Lung microvascular endothelial cell (primary cell): ENCODE measurements at places on chromosomes 2 and 18. TPM values are rescaled to one million over a fixed set of nuclear protein-coding genes. Genes with fewer than 3 reads are reported as not detected.

The B3GNT2 gene
- 15.9 and 17.3 TPM in 2 replicates for total RNA-seq

The SERPINB13 gene
- not detected in 2 replicates for total RNA-seq

The GPR75 gene
- total RNA-seq, result 0.65 and 1.4 TPM in 2 replicates

The IFIH1 gene
- 4.1 and 6.3 TPM in 2 replicates for total RNA-seq

The PLGLB1 gene
- total RNA-seq, result 0.22 and 1.4 TPM in 2 replicates

The PTGR3 gene
- 5.9 and 10.3 TPM in 2 replicates for total RNA-seq

The DTNA gene
- 0.40 and 0.44 TPM in 2 replicates for total RNA-seq

The ASAP2 gene
- 26.2 and 28.8 TPM in 2 replicates for total RNA-seq

The MSTN gene
- not detected in 2 replicates for total RNA-seq

The RFX8 gene
- total RNA-seq, result 0.22 TPM in 1 of 2 replicates, not detected in the other

The MC2R gene
- total RNA-seq, result not detected in 2 replicates

The SOX11 gene
- total RNA-seq, result not detected in 2 replicates
